ENCODE measurements at places on chromosomes 1 and 21.

- no peak for DNase-seq
These were observed 448.8 kb upstream of the BEND5 start for GRCh38 chr1:49225464-49225863.

- DNase-seq, result no peak
These were observed 1.3 kb downstream of the FGR start for GRCh38 chr1:27633640-27634176.

GRCh38 chr21:24628046-24628445 is 979.2 kb downstream of the MRPL39 start:
- DNase-seq, result no peak

DNA sequence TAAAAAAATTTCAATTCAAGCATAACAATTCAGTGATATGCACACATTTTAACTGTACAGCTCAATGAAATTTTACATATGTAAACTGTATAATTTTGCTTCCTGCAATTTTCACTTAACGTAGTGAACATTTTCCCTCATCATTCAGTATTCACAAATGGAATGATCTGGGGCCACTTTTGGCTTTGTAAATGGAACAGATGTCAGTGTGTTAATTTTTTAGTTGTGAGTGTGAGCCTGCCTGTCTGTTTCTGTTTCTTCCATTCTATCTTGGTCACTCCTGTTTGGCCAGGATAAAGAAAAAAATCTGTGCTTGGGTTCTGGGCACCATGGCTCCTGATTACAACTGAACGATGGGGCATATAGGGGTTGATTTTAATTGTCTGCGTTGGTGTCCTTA is 20.5 kb upstream of the ST3GAL3 start:
- no peak for DNase-seq

DNA sequence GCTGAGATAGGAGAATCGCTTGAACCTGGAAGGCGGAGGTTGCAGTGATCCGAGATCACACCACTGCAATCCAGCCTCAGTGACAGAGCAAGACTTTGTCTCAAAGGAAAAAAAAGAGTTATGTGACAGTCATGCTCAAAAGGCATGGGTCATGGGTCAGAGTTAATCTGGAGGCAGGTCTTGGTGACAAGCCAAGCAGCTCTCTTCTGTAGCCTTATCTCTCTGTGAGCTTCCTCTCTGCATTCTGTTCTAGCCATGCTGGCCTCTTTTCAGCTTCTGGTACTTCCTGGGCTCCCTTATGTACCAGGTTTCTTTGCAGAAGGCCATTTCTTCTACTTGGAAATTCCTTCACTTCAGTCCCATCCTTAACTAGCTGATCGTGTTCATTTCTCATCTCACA is 63.6 kb downstream of the NGF start:
- no peak for DNase-seq

DNA sequence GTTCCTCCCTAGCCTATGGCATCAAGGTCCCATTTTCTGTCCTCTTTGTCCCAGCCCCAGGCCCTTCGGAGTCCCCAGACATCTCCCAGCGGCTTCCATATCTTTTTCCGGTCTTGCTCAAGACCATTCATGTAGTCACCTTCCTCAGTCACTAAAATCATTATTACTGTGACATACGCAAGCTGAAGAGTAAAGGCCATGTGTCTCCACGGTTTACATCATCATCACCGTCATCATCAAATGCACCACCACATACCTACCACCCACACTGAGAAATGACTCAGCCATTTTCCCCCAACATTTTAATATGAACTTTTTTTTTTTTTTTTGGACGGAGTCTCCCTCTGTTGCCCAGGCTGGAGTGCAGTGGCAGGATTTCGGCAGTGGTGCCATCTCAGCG is 43.4 kb downstream of the FHAD1 start:
- peak; percentile 47 for DNase-seq

DNA sequence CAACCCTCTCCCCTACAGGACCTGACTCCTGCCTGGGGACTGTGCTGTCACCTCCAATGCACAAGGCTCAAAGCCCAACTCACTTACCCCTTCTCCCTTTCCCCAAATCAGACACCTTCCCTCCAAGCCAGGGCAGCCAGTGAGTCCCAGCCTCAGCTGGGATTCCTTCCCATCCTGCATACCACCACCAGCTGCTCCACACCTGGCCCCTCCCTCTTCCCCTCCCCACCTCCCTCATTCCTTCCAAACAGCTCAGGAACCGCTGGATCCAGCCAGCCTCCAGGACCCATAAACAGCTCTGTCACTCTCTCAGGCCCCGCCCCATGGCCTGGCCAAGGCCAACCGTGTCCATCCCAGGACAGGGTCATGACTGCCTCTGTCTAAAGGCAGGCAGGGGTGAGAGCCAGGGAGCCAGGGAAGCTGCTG is 41.4 kb downstream of the ACOT7 start:
- peak; percentile 41 for DNase-seq

DNA sequence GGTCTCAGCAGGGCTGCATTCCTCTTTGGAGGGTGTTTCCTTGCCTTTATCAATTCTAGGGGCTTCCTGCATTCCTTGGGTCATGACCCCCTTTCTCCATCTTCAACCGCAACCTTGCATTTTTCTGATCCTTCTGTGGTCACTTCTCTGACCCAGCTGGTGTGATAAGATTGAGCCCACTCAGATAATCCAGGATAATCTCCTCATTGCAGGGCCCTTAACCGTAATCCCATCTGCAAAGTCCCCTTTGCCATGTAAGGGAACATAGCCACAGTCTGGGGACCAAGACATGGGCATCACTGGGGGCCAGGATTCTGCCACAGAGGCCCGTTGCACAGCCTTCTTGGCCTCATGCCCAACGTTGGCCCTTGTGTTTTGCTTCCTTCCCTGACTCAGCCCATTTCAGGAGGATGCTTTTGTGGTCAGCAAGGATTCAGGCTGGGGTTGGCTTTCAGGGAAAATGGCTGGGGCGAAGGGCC is 35.0 kb upstream of the IL19 start:
- DNase-seq, result no peak

DNA sequence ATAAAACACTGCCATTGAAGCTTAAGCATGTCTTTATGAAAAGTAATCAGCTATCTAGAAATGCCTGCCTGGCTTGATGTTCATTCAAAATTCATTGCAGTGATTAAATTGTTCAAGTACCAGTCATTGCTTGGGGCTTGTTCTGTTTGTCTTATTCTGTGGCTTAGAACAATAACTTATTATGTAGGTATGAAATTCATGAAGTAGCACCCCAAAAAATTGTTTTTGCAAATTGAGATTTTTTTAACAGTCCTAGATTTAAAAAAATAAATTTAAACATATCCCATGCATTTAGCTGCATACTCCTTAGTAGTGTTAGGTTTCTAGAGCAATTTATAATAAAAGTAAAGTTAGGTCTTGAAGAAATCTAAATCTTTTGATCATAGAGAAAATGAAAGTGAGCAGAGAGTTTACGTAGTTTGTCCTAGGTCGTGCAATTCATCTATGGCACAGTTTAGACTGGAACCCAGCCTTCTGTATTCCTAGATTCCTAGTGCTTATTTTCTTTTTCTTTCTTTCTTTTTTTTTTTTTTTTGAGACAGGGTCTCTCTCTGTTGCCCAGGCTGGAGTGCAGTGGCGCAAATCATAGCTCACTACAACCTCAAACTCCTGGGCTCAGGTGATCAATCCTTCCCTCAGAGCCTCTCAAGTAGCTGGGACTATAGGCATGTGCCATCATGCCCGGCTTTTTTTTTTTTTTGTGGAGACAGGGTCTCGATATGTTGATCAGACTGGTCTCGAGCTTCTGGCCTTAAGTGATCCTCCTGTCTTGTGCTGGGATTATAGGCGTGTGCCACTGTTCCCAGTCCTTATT is 9.3 kb downstream of the MIER1 start:
- DNase-seq, result peak; percentile 46

DNA sequence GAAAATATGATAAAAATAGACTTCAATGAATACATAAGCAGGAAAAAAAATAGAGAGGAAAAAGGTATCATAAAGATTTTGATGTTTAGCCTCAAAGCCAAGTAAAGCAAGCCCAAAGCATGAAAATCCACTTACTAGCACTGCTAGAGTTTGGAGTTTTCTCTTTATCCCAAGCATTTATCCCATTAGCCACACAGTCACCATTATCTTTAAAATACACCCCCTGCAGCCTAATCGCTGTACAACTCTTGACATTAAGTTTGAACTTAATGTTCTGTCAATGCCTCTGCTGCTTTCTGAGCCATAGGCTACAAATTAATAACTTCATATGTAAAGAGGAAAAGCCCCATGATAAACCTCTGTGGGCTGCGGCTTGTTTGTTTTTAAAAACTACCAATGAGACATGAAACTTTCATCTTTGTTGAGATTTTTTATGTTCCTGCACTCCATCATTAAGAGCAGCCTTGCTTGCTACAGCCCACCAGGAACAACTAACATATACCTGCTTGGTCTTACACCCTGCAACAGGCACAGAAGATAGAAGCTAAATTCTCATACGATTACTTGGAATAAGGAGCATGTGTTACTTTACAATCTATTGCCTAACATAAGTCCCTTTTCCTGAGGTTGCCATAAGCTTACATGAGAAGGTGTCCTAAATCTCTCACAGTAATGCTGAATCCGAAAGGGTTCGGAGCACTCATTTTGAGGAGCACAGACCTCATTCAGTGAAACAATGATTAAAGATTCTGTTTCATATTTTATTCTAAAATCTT is 202.4 kb downstream of the SMYD3 start:
- no peak for DNase-seq

DNA sequence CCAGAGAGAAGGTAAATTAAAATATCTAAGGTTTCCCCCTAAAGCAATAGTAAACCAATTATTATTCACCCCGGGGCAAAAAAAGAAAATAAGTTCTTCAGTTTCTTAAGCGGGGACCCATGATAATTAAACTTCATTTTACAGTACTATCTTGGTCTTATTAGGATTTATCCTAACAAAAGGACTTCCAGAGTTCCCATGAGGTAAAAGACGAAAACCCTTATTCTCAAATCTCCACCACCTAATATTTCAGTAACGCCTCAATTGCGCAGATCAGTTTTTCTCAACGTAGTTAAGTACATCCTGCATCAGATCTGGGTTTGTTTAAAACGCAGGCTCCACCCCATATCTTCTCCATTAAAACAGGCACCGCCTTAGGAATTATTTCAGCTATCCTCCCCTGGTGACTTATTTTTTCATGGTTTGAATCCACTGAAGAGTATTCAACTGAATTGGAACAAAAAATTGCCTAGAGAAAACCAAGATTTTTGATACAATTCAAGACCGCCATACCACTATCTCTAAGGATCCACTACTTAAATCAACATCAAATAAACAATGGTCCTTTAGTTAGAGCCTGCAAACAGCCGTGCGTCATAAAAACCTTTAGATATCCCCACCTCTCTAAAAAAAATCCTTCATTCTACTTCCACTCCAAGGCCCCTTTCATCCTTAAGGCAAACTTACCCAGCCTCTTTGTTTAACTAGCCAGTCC is 1.7 kb downstream of the MCL1 start:
- DNase-seq, result peak; percentile 17

- no peak for DNase-seq
These were observed 33.9 kb downstream of the MRAP start for GRCh38 chr21:32332463-32332951.

DNA sequence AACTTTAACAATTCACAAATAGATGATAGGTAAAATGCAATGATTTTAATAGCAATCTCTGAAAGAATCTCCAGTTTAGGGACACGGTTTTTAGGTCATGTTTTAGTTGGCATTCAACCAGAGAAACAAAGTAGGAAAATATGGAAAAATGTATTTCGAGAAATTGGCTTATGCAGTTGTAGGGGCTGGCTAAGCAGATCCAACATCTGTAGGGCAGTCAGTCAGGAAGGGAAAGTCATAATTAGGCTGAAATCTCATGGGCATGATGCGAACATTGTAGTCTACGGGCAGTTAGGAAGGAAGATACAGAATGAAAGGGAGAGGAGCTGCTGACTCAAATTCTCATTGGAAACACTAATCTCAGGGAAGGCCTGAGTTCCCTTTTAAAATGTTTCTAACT is 1276.0 kb upstream of the ADGRL4 start:
- no peak for DNase-seq

- DNase-seq, result peak; percentile 63
These were observed 71.8 kb downstream of the CD58 start for GRCh38 chr1:116498789-116499628.

- no peak for DNase-seq
These were observed 87.5 kb downstream of the RGS2 start for GRCh38 chr1:192896376-192896775.

DNA sequence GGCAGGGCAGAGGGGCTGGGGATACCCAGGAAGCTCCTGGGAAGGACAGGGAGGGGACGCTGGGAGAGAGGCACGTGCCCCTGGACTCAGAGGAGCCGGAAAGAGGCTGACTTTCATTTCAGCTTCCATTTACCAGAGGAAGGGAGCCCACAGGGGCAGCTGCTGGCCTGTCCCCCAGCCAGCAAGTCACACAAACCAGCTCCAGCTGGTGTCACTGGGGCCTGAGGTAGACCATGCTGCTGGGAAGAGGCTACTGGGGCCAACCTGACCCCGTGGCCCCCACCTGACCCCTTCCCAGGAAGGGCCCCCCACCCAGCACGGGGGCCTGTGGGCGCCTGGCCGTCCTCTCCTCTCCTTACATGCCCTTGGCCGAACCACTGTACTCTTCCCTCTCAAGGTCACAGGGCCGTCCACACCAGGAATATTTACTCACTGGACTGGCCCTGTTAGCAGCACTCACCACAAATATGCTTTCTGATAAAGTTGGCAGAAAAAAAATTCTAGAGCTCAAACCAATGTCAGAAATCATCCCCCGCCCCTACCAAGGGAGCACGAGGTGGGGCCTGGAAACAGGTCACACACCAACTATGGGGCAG is 110.5 kb downstream of the CASZ1 start:
- DNase-seq, result no peak

DNA sequence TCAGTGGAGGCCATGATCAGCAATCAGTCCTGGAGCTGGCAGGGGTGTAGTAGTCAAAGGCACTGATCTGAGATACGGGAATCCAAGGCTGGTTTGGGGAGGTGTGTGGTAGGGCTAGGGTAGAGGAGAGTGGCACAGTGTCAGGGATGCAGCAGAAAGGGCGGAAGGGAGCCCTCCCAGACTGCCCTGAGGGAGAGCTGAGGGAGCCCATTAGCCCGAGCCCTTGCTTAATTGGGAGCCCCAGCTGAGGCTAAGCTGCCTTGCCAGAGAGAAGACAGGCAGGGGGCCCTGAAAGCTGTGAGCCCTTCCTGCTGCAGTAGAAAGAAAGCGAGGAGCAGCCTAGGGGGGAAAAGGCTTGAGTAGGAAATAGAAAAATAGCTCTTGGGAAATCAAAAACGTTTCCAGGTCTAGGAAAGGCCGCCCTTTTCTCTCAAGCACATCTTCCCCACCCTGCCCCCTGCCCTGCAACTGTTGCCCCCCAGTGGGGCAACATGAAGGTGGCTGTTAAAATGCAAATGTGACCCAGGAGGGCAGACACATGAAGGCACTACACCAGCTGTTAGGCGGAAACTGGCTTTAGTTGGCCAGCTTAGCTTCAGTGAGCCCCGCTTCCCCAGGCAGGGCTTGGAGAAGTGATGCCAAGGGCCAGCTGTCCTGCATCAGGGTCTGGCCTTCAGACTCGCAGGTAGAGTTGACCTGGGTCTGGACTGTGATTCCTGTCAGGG is 106.2 kb downstream of the UCK2 start:
- DNase-seq, result no peak

DNA sequence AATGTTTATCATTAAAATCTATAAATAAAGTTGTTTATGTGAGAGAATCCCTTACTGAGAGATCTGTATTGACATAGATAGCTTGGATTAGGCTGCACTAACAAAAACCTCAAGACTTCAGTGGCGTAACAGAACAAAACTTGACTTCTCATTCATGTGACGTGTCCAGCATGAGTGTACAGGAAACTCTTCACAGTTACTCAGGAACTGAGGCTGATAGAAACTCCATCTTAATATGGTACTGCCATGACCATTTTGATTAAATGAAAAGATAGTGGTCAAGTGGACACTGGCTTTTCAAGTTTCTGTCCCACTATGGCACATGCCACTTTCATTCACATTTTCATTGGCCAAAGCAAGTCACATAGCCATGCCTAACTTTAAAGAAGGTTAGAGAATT is 3.7 kb downstream of the ST3GAL3 start:
- DNase-seq, result peak; percentile 95

Data from bronchial epithelial cell (primary cell).